Myocyte (in vitro differentiated cells): ENCODE measurements at places on chromosomes 7 and 10. TPM values are rescaled to one million over a fixed set of nuclear protein-coding genes. Genes with fewer than 3 reads are reported as not detected.

DNA sequence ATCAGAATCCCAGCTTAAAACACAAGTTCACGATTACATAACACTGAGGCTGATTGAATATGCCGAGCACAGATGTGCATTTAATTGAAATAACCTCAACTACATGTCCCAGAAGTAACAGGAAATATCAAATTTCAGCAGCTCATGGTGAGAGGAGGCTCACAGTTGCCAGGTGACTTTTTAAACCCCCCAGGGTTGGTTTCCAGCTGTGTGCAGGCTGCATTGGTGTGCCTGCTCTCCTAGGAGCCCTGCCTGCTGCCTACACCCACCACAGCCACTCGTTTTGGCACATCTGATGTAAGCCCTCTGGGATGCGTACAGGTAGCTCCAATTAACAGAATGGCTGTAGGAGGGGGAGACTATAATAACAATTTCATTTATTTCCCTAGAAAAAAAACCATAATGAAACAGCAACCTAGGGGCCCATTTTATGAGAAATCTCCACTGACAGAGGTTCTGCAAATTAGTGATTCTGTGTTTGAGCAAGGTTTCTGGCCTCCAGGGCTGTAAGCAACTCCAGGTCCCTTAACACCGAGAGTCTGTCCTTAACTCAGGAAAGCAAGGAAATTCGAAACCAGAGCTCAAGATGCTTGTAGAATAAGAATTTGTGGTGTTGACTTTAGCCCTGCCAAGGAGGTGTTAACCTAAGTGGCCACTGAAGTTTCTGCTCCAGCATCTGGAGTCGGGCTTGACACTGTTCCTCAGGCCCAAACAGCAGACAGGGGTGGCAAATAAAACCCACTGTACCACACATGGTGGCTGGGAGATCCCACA lies 161.9 kb downstream of the BMPER start:
- peak; percentile 21 for DNase-seq

DNA sequence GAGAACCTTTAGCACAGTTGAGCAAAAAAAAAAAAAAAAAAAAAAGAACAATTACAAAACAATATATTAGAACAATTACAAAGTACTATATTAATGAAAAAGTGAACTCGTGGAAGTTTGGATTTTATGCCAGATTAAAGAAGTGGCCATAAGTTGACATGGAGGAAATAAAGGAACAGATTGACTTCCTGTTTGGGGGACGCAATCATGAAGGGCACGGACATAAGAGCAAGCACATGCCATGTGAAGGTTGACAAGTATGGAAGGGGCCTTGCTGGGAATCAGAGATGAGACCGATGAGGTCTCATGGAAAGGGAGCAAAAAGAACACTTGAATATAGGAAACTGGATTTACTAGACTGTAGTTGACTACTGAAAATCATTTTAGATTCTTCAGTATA lies 61.7 kb downstream of the ICA1 start:
- DNase-seq: no peak

GRCh38 chr7:135917721-135918120 lies 59.4 kb downstream of the MTPN start:
- no peak for DNase-seq

GRCh38 chr10:100186253-100187212 lies 704 bp upstream of the ERLIN1 start:
- peak; percentile 51 for DNase-seq

- DNase-seq: no peak
These were observed 1.0 kb downstream of the POLM start for GRCh38 chr7:44081266-44081748.

DNA sequence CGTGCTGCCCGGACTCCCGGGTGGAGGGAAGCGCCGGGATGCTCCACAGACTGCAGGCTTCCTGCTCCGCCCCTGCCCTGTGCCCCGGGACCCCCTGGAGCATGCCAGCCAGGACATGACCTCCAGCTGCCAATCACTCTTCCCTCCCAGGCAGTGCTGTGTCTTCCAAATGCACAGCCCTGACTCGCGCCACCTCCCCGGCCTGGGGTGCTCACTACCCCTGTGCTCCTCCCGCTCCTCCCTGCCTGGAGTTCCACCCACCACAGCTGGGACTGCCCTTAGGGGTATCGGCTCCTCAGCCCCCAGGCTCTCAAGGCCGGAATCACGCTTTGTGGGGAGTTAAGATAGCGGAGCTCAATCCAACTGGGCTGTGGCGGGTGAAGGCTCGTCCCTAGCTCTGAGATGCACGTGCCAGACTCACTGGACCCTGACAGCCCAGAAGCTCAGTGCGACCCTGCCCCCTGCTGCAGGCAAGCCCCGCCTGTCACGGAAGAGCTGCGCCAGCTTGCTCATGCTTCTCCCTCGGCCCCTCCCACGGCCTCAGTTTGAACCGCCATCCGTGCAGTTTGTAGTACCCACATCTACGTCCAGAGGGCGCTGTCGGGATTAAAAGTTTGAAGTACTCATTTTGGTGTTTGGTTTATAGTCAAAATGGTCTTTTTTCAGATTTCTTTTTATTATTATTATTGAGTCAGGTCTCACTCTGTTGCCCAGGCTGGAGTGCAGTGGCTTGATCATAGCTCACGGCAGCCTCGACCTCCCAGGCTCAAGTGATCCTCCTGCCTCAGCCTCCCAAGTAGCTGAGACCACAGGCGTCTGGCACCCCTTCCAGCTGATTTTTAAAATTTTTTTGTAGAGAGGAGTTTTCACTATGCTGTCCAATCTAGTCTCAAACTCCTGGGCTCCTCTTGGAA lies 142.5 kb upstream of the TCERG1L start:
- no peak for DNase-seq

- DNase-seq: no peak
These were observed 100.2 kb upstream of the SORCS1 start for GRCh38 chr10:107264742-107265141.

DNA sequence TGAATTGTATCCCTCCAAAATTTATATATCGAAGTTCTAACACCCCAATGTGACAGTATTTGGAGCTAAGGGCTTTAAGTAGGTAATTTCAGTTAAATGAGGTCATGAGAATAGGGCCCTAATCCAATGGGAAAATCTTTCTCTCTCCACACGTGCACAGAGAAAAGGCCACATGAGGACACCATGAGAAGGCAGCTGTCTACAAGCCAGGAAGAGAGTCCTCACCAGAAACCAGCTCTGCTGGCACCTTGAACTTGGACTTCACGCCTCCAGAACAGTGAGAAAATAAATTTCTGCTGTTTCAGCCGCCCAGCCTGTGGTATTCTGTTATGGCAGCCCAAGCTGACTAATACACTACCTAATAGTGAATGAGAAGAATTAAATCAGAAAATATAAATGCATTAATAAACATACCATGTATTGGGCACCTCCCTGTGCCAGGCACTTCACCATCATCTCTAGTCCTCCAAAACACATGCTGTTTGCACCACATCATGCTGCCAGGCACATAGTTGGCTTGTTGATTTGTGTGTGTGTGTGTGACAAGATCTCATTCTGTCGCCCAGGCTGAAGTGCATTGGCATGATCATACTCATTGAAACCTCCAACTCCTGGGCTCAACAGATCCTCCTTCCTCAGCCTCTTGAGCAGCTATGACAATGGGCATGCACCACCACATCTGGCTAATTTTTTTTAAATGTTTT lies 9.1 kb upstream of the TOMM7 start:
- DNase-seq: no peak

DNA sequence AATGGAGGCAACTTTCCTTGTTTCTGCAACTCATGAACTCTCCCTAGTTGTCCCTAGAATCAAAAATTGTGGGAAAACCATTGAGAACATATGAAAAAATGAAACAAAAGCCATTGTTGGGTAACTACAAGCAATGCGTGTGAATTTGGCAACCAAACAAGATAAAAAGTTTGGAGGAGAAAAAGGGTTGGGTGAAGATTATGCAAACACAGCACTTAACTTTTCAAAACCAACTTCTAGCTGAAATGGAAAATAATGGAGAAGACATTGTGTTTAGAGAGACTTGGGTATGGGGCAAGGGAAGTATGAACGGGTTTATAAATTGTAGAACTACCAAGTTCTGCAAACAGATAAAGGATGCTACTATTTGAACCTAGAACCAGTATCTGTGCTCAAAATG lies 89.0 kb upstream of the SVIL start:
- no peak for DNase-seq

DNA sequence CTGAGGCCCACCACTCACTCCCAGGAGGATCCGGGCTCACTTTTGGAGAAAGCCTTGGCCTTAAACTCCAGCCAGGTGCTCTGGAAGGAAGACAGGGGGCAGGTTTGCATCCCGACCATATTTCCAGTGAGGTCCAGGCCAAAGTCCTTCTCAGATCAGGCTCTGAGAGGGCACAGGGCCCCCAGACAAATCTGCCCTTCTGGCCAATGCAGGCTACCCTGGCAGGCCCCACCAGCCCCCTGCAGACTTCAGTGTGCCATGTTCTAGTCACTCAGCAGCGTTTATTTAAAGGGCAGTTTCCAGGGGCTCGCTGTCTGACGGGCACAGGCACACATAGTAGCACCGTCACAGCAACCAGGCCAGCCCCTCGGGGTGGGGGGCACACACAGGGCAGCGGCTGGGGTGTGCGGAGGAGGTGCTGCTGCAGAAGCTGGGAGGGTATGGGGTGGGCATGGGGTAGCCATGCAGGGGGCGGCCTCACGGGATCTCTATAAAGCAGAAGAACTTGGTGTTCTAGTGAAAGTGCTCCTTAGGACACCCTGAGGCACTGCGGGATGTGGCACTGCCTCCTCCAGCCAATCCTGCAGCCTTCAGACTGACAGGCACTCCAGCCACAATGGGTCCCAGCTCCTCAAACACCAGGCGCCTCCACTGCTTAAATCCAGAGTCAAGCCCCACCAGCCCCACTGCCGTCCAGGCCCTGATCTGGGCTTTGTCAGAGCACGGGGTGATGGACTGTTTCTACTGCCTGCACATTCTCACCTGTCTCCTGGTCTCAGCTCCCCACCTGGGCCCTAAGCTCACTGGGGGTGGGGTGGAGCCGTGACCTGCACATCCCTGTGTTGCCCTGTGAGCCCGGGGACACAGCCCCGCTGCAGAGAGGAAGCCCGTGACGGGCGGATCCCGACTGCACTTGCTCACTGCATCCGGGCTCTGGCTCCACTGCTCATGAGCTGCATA lies 9.6 kb upstream of the PYROXD2 start:
- DNase-seq: no peak

DNA sequence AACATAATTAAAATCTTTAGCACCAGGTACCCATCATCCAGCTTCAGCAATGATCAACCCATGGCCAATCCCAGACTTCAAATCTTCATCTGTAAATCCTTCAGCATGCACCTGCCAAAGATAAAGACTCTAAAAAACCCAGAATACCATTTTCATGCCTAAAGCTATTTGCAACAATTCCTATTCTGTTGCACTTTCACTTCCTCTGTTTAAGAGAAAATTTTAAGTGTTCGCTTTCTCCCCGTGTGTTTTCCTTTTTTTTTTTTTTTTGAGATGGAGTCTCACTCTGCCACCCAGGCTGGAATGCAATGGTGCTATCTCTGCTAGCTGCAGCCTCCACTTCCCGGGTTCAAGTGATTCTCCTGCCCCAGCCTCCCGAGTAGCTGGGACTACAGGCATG lies 31.8 kb upstream of the HTR5A start:
- DNase-seq: no peak

DNA sequence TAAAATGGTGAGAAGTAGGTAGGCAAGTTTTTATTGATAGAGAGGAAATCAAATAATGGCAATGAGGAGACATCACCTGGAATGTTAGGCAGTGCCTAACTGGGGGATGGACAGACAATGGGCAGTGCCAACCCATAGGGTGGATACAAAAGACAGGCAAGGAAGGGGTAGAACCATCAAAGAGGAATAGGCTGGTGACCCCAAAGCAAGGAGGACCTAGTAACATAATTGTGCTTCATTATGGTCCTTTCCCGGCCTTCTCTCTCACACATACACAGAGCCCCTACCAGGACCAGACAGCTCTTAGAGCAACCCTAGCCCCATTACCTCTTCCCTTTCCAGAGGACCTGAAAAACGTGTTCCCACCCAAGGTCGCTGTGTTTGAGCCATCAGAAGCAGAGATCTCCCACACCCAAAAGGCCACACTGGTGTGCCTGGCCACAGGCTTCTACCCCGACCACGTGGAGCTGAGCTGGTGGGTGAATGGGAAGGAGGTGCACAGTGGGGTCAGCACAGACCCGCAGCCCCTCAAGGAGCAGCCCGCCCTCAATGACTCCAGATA lies 30.0 kb downstream of the PRSS2 start:
- DNase-seq: no peak

DNA sequence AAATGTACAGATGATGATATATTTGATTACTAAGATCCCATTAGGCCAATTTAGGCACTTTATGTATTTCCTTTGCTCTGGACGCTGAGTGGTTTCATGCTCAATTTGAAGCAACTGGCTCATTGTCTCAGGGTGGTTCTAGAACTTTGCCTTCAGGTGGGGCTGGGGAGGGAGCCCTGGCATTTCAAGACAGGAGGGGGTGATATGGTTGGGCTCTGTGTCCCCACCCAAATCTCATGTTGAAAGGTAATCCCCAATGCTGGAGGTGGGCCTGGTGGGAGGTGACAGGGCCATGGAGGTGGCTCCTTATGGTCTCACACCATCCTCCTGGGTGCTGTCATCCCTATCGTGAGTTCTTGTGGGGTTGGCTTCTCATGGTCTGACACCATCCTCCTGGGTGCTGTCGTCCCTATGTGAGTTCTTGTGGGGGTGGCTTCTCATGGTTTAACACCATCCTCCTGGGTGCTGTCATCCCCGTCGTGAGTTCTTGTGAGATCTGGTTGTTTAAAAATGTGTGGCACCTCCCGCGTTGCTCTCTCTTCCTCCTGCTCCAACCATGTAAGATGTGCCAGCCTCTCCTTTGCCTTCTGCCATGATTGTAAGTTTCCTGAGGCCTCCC lies 151.5 kb upstream of the KLF6 start:
- no peak for DNase-seq

- no peak for DNase-seq
These were observed 40.5 kb downstream of the TBATA start for GRCh38 chr10:70744617-70745143.

- peak; percentile 90 for DNase-seq
These were observed at the start of gene ANXA7 for GRCh38 chr10:73413528-73414229. Gene ANXA7 (minus strand): TSS chr10:73414058. CDS start chr10:73400856, 13,202 bp downstream.

GRCh38 chr7:86978808-86979506 lies 80.5 kb downstream of the ELAPOR2 start:
- no peak for DNase-seq

GRCh38 chr10:16843252-16843870 lies 26.1 kb upstream of the RSU1 start:
- peak; percentile 73 for DNase-seq

Gene TMEM229A
- not detected in 2 replicates for total RNA-seq

Gene SEM1
- total RNA-seq: 17.2 and 59.0 TPM in 2 replicates

Gene ATRNL1
- total RNA-seq: 5.6 and 8.4 TPM in 2 replicates

Gene SYT15
- 0.03 TPM in 1 of 2 replicates, not detected in the other for total RNA-seq

Gene SOSTDC1
- not detected in 2 replicates for total RNA-seq

Gene ZCWPW1
- total RNA-seq: 4.9 and 8.3 TPM in 2 replicates

Gene TACR2
- 0.08 TPM in 1 of 2 replicates, not detected in the other for total RNA-seq
